Activated CD4-positive, alpha-beta T cell treated with anti-CD3 and anti-CD28 coated beads, Interleukin-2, amount 50 U/mL, for 16 hours (primary cell): ENCODE measurements at places on chromosomes 11 and 22.
A peak's percentile ranks its signal among the peaks of the same experiment; 100 is the strongest.

DNA sequence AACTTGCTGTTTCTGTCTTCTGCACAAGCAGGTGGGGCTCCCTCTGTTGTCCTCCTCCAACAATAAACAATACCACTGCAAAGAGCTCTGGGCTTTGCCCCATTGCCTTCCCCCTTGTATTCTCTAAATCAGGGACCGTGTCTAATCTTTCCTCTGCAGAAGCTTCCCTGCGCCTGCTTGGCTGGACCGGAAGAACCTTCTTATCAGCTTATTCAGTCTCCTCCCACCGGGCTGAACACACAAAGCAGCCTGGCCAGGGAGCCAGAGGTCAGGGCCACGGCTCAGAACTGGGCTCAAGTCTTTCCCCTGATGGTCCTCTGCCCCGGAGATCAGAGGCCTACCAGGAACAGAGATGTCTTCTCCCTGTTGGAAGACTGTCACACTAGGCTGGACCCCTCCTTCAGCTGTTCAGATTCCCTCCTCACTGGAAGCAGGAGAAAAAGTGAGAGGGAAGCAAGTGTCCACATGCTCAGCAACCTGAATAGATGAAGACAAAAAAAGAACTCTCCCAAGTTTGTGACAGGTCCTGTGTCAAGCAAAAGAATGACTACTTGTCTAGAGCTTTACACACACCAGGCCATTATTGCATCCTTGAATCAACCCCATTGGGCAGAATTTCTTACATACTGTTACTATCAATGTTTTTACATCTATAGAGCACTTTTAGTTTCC, 63.7 kb downstream of the RAB30 start:
- no peak for DNase-seq

GRCh38 chr11:72037554-72038311, 39.0 kb downstream of the IL18BP start:
- DNase-seq: no peak

DNA sequence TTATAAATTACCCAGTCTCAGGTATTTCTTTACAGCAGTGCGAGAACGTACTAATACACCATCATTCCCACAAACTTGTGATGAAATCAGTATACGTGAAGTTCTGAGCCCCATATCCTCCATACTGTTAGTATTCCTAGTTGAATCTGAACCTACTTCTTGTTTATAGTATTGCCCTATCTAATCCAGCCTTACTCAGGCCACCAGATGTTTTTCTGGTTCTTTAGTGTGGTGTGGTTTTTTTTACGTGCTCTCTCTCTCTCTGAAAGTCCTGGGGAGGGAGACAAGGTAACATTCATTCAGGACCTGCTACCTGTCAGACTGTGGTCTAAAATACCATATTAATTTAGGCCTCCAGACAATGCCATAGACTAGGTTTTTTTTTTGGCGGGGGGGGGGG, 47.6 kb upstream of the TEAD1 start:
- DNase-seq: no peak

- DNase-seq: no peak
Measured at GRCh38 chr22:36395055-36395849, 7.5 kb upstream of the MYH9 start.

- peak; percentile 70 for DNase-seq
Measured at GRCh38 chr11:64967375-64967774, 4.5 kb downstream of the MAJIN start.

GRCh38 chr11:114307524-114308203, 11.5 kb downstream of the NNMT start:
- DNase-seq: no peak

GRCh38 chr22:35648066-35649025, at the start of gene APOL6:
APOL6 (plus strand) TSS chr22:35648446; CDS start chr22:35656426, 7,980 bp downstream.
- DNase-seq: peak; percentile 89

- DNase-seq: no peak
Measured at GRCh38 chr22:45071618-45072017, 61.8 kb upstream of the PHF21B start.

GRCh38 chr22:39106326-39106725, 9.3 kb downstream of the APOBEC3H start:
- DNase-seq: no peak

DNA sequence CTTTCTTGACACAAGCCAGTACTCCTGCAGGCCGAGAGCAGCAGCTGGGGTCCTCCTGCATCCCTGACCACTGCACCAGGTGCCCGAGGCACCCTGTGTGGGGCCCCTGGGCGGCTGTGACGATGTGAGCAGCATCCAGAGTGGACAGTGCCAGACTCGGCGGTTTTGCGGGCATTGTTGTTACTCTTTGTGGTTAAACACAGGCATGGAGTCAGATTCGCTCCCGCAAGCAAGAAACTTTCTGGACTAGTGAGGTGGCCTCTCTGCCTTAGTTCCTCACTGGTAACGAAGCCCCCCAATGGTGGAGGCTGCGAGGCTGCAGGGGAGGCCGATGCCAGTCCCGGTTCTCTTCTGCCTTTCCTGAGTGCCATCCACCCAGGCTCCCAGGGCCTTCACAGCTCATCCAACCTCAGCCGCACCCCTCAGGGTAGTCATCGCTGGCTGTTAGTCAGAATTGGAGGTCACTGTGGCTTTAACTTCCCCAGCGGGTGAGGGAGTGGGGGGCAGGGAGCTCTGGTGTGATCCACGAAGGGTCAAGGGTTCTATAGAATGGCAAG, 3.7 kb upstream of the CLDN5 start:
- DNase-seq: no peak

DNA sequence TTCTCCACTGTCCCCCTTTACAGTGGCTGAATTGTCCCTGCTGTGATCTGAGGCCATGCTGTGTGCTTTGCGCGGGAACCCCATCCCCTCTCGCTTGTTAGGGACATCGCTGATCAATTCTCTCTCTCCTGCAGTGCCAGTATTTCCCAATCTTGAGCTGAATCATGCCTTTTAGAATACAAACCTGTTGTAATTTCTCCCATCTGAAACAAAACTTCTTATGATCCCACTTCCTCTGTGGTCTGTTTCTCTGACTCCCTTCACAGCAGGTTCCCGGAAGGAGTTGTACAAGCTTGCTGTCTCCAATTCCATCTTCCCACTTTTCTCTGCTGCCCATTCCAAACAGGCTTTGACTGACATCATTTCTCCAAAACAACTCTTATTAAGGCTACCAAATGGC, 16.8 kb downstream of the ADAMTS15 start:
- DNase-seq: no peak

DNA sequence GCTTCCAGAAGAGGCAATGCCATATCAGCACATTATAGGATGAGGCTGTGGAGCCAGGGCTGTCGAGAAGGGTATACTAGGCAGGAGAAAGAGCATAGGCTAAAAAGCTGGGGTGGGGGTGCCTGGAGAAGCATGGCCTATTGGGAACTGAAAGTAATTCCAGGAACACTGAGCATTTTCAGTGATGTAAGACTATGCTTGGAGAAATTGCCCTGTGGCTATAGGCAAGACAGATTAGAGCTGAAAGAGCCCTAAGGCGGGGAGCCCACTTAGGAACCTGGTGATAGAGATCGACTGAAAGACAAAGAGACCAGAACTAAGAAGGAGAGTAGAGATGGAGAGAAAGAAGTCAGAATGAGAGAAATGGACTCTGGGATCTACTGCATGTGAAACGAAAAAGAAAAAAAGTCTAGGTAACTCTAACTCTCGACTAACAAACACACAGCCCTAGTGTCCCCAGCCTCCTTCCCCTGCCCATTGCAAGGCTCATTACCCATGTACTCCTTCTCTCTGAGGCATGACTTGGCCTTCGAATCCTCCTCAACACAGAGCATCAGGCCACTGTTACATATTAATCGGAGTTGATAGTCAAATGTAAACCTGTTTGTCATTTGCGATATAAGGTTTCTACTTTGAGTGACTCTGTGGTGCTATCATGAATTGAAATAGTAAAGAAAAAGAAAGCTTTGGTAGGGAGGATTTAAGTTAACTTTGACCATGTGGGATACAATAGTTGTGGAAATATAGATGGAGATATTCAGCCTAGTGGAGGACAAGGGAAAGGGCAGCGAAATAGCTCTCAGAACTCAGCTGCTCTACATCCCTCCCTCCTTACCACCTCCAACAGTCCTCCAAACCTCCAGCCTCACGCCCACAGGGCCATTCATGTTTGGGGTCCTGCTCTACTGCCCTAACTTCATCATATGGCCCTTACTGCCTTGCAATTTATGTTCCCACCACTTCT, 52.3 kb upstream of the BMAL1 start:
- DNase-seq: no peak

DNA sequence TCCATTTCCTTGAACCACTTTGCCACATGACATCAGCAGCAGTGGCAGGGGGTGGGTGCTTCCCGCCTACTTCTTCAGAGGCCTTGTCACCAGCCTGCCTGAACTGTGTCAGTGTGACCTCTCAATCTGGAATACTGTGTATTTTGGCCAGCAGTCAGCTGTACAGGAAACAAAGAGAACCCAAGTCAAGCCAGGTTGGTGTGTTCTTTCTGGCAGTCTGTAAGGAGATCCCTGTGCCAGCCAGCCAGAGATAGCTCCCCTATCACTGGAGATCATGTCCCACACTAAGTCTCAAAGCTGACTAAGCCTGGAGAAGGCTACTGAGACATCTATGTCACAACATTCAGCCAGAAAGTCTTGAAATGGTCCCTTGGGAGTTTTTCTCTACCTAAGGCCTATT, 142.1 kb downstream of the TRPC6 start:
- no peak for DNase-seq

DNA sequence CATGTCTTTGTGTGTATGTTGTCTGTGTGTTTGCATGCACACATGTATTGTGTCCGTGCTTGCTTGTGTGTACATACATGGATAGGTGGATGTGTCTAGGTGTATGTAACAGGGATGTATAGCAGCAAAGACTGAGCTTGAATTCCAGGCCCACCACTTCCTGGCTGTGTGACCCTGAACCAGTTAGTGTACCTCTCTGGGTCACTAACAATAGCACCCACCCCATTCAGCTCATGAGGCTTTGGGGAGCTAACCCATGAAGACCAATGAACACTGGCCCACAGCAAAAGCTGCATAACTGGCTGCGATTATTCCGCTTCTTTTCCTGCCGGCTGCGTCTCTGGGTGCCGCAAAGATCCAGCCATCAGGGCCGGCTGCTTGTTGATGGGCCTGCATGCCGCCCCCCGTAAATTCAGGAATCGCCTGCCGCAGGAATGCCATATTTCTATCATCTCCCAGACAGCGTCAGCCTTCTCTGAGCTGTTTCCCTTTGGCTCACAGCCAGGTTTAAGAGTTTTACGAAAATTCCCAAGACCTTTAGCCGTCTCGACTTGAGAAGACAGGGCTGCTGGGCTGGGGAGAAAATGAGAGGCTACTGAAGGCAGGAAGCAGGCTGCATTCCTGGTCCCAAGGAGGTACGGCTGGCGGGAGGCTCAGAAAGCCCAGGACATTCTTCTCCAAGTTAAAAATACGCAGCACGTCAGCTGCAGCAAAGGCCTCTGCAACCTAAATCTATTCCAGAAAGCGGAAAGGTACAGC, 224.6 kb downstream of the MN1 start:
- no peak for DNase-seq

DNA sequence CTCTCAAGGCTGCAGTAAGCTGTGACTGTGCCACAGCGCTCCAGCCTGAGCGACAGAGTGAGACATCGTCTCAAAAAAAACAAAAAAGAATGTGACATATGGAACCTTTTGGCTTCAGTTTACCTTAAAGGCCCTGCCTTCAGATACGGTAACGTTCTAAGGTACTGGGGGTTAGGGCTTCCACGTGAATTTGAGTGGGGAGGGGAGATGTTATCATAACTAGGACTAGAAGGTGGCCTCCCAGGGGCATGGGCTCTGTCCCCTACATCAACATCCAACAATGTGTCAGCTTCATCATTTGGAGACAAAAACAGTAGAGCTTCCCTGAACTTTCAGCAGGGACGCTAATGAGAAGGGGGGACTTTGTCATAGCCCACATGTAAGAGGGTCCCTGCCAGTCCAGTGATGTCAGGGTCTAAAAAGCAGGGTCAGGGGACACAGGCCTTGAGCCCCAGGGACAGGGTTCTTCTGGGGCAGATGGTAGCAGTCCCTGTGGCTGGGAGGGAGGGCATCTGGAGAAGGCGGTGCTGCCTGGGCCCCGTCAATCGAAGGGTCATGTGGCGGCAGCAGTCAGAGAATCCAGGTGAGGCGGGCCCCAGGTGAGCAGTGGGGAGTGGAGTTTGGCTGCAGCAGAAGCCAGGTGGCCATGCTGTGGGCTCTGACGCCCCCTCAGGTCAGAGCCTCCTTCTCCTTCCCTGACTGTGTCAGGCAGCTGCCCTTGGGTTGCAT, 79.8 kb downstream of the BCR start:
- no peak for DNase-seq

- DNase-seq: no peak
Measured at GRCh38 chr11:65212226-65212801, 30.6 kb downstream of the CAPN1 start.

DNA sequence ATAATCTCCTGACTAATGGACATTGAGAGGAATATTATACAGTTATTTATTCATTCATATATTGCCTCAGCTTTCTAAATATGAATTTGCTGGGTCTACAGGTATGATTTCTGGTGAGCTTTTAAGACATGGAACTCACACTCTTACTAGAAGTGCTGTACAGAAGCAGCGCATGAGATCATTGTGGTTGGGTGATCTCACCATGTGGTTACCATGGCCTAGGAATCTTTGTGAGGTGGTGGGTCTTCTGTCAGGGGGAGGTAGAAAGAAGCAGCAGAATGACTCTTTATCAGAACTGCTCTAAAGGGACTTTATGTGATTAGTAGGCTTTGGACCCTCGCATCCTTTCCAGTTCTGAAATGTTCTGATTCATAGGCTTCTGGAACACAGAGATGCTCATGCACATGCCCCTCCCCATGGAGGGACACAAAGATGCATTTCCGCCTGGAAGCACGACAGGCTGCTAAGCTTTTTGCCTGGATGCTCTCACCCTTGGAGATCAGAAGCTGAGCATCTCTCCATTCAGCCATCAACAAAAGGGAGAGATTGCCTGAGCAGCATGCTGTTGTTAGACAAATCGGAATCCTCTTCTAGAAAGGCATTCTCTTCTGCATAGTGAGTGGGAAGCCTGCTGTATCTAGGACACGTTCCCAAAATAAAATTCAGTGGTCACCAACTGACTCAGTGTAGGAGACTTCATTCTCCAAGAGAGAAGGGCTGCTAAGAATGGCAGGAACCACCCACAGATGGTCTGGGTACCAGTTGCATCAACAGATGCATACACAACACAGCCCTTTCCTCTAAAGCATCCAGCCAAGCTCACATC, 51.3 kb downstream of the KIRREL3 start:
- peak; percentile 14 for DNase-seq

DNA sequence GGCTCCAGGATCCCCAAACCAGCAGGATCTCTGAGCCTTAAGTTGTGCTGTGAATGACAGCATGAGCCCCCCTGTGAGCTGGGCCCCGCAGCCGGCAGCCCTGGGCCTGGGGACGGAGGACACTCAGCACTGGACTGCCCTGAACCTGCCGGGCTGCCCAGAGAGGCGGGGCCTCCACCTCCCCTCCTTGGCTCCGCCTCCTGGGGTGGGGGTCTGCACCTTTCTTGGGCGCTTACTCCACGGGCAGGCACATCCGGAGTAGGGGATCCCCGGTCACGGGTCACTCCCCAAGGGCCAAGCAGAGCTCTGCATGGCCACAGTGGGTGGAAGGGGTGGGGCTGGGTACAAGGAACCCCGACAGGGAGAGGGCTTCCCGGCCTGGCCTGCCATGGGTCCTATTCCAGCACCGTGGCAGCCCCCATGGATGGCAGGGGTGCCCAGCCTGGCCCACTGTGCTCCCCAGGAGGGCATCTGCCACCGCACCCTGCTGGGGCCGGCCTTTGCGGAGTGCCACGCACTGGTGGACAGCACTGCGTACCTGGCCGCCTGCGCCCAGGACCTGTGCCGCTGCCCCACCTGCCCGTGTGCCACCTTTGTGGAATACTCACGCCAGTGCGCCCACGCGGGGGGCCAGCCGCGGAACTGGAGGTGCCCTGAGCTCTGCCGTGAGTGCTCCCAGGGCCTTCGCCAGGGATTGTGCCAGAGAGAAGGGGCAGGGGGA, 5.4 kb downstream of the MUC5B start:
- no peak for DNase-seq
